Forelimb muscle (tissue), 1 donor: ENCODE measurements at places on chromosomes 16 and 17. TPM values are rescaled to one million over a fixed set of nuclear protein-coding genes. Genes with fewer than 3 reads are reported as not detected.

DNA sequence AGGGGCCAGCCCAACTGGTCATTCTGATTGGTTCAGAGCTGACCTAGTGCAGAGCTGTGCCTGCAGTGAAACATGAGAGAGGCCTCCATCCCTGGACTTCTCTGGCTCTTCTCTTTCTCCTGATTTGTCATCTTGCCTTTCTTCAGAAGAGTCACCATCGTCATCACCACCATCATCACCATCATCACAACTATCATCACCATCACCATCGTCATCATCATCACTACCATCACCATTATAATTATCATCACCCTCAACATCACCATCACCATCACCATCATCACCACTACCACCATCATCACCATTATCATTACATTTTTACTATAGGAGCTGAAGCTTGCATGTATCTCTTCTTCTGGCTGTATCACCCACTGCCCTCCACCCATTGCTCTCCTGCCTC, 94.5 kb upstream of the FAM20A start:
- DNase-seq: no peak

GRCh38 chr16:7400117-7400890, 67.7 kb downstream of the RBFOX1 start:
- no peak for DNase-seq

DNA sequence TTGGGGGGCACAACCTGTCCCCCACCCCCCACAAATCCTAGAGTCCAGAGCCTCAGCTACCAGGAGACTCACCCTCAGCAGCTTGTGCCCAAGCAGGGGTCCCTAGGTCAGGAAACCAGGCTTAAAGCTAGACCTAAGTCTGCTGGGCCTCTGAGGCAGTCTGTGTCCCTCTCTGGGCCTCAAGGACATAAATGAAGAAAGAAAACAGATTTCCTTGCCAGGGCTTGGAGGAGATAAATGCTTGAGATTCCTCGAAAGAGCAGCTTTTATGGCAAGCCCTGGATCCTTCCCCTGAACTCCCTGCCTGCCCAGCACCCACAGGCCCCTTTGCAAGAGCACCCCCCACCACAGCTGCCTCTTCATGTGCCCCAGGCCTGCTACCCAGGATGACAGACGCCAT, 3.3 kb downstream of the SRCIN1 start:
- DNase-seq: no peak

- no peak for DNase-seq
These were observed 37.9 kb downstream of the LYRM1 start for GRCh38 chr16:20938426-20938825.

DNA sequence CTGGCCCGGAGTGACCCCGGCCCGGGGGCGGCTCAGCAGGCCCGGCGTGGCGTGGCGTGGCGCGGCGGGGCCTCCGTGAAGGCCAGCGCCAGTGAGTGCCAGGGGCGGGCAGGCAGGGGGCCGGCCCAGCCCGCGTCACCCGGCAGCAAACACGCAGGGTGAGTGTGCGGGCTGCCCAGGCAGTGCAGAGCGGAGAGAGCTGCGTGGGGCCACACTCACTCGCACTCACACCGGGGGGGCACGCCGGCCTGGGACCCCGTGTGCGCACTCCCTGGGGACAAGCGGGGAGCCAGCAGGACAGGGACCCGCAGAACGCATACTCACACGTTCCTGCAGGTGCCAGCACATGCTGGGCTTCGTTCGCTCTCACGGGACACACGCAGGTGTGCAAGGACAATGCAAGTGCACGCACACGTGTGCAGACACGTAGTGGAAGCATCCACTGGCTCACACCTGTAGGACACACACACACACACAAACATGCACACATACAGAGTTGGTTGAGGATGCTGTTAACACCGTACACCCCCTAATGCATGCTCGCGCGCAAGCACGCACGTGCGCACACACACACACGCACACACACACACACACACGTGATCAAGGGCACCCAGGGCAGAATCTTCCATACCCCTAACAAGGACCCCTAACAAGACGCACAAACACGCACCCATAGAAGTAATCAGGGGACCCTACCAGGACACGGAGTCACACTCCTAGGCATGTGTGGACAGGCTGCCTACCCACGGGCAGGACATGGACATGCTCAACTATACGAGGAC, 7.7 kb downstream of the USP6 start:
- no peak for DNase-seq

- no peak for DNase-seq
These were observed 29.6 kb upstream of the CDRT4 start for GRCh38 chr17:15496735-15497670.

DNA sequence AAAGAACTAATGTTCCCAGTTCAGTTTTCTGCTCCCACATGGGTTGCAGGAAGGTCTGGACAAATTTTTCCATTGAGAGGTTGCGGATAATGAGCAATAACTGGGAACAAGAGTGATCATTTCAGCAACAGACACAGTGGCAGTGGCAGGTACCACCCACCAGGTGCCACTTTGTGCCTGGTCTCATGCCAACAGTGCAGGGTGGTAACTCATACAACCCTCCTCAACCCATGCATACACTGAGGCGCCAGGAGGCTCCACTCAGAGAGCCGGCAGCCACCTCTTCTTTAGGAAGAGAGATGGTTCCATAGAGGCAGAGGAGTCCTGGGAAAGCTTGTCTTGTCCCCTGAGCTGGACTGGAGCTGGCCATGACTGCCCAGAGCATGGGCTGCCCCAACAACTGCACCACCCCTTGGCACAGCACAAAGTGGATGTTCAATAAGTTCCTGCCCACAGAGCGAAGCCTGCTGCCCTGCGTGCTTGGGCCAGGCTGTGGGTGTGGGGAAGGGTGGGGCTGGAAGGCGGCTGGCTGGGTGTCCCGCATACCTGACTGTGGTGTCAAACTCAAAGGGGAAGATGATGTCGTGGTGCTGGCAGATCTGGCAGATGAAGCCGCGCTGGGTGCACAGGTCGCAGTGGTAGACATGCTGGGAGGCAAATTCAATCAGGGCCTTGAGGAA, 6.4 kb upstream of the ARHGAP27 start:
- DNase-seq: no peak

DNA sequence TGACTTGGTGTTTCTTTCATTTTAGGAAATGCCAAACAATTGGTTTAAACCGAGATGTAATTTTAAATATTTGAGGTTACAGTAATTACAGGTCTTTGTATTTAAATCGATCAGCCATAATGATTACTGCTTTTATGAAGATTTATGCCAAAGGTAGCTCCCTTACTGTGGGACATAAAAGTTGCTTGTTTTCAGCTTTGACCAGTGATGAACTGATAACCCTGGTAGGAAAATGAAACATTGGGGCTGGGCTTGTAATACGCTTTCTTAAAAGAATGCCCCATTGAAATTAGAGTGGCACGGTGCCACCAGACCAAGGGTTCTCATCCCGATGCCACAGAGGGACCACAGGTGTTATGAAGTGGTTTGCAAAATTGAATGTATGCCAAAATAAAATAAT, 7.3 kb downstream of the TNRC6A start:
- no peak for DNase-seq

The ITPRIPL2 gene
- 21.3 TPM for polyA plus RNA-seq

GRCh38 chr17:47076171-47076570, 97.1 kb upstream of the RPRML start:
- DNase-seq: no peak

The IQCK gene
- polyA plus RNA-seq: 14.2 TPM

DNA sequence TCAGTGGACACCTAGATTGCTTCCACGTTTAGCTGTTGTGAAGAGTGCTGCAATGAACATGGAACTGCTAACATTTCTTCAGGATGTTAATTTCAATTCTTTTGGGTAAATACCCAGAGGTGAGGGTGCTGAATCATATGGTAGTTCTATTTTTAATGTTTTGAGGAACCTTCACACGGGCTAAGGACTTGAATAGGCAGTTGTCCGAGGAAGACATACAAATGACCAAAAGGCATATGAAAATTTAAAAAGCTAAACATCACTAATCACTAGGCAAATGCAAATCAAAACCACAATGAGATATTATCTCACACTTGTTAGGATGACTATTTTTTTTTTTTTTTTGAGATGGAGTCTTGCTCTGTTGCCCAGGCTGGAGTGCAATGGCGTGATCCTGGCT, 173.3 kb downstream of the PRKCB start:
- no peak for DNase-seq

DNA sequence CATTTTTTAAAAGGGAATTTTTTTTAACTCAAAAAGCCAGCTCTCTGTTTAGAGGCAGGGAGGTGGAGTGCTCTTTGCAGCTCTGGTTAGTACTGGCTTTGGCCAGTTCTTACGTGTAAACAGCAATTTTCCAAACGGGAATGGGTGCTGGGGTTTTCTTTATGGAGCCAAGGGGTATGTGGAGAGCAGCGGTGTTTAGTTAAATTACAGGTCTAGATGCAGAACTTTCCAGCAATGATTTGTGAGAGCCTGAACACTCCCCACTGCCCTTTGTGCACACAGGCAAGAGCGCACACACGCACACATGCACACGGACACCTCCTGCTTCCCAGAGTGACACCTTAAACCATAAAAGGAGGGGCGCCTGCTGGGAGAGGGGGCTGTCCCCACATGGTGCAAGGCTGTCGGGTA, 140.2 kb downstream of the MSI2 start:
- no peak for DNase-seq

- no peak for DNase-seq
These were observed 15.8 kb downstream of the GPRC5C start for GRCh38 chr17:74447628-74448159.

- DNase-seq: no peak
These were observed 57.0 kb downstream of the NSRP1 start for GRCh38 chr17:30173649-30174048.

DNA sequence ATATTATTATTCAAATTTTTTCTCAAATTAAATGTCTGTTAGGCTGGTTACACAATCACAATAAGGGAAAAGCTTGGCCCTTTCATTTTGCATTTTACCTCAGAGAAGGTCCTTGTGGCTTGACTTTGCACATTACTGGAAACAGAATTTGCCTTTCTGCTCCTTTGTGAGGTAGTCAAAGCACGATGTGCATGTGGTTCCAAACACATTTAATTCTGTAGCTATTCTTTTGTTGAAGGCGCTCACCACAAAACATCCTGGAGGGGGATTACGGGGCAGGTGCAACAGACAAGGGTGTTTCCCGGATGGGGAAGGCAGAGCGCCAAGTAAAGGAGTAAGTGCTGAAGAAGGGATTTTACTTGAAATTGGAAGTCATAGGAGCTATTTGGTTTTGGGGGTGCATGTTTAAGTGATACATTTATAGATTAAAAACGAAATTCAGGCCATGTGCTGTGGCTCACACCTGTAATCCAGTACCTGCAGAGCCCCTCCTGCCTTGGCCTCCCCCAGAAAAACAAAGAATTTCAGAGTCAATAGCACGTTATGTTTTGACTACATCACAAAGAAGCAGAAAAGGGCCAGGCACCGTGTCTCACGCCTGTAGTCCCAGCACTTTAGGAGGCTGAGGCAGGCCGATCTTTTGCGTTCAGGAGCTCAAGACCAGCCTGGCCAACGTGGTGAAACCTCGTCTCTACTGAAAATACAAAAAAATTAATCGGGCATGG, 31.2 kb upstream of the TENT4B start:
- DNase-seq: no peak

DNA sequence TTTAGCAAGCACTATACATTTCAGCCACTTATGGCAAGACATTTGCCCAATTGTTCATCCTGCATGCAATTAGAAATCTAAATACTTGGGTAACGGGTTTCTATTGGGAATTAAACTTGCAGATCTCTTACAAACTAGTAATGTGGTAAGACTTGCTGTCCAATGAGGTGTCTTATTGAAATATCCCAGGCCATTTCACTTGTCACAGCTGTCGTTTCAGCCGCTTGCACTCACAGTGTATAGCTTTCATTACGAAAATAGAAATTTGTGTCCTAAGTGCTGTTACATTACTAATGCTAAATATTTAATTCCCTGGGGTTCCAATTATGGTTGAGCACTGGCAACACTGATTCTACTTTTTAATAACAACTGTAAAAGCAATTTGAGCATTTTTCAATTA, 40.3 kb upstream of the IRX5 start:
- DNase-seq: no peak

The ZG16B gene
- 0.39 TPM for polyA plus RNA-seq

- no peak for DNase-seq
These were observed 1.8 kb downstream of the PRSS22 start for GRCh38 chr16:2856061-2856670.

The CA10 gene
- polyA plus RNA-seq: 3.7 TPM

- no peak for DNase-seq
These were observed 15.0 kb upstream of the PRSS27 start for GRCh38 chr16:2734844-2735515.

- no peak for DNase-seq
These were observed 229.8 kb downstream of the CPPED1 start for GRCh38 chr16:12573730-12574383.

The HIGD1B gene
- 4.2 TPM for polyA plus RNA-seq

DNA sequence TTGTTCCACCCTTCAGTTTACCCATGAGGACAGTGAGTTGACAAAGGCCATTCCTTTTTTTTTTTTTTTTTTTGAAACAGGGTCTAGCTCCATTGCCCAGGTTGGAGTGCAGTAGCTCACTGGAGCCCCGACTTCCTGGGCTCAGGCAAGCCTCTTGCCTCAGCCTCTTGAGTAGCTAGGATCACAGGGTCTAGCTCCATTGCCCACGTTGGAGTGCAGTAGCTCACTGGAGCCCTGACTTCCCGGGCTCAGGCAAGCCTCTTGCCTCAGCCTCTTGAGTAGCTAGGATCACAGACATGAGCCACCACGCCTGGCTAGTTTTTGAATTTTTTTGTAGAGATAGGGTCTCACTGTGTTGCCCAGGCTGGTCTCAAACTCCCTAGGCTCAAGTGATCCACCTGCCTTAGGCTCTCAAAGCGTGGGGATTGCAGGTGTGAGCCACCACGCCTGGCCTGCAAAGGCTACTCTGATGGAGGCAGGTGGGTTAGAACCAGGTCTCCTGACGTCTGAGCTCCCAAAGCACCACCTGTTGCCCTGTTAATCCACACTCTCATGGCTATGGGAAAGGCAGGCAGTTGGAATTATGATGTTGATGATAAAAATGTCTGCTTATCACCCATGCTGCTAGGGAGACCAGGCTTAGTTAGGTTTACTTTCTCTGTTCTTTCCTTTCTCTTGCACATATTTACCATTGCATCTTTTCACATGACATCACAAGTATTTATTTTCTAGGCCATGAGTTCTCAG, 65.2 kb downstream of the KSR1 start:
- no peak for DNase-seq
